ENCODE measurements at places on chromosomes 3 and 15. TPM values are rescaled to one million over a fixed set of nuclear protein-coding genes. Genes with fewer than 3 reads are reported as not detected.

- H3K27me3 ChIP-seq, result no peaks in the 10 kb centered on the region
- H3K36me3 ChIP-seq, result peaks cover 21% of the 10 kb centered on the region
- H3K27ac ChIP-seq, result no peak overlapping the region
- no peak overlapping the region for H3K4me3 ChIP-seq
These were observed 38.8 kb downstream of the NGLY1 start for GRCh38 chr3:25744470-25744869.

Gene CPLX3
- total RNA-seq, result not detected

Gene HAPLN3
- 8.5 TPM for total RNA-seq

Gene FOXP1
- 27.7 TPM for total RNA-seq

Gene C3orf85
- total RNA-seq, result not detected

GRCh38 chr3:171055336-171056178 lies 29.0 kb upstream of the SLC2A2 start:
- no peak overlapping the region for H3K4me3 ChIP-seq
- H3K4me1 ChIP-seq, result peaks cover 2% of the 10 kb centered on the region
- H3K27me3 ChIP-seq, result peaks cover 2% of the 10 kb centered on the region
- peak; percentile 48 for DNase-seq

Gene MAP1A
- total RNA-seq, result 124 TPM

Gene ALG1L2
- total RNA-seq, result not detected

DNA sequence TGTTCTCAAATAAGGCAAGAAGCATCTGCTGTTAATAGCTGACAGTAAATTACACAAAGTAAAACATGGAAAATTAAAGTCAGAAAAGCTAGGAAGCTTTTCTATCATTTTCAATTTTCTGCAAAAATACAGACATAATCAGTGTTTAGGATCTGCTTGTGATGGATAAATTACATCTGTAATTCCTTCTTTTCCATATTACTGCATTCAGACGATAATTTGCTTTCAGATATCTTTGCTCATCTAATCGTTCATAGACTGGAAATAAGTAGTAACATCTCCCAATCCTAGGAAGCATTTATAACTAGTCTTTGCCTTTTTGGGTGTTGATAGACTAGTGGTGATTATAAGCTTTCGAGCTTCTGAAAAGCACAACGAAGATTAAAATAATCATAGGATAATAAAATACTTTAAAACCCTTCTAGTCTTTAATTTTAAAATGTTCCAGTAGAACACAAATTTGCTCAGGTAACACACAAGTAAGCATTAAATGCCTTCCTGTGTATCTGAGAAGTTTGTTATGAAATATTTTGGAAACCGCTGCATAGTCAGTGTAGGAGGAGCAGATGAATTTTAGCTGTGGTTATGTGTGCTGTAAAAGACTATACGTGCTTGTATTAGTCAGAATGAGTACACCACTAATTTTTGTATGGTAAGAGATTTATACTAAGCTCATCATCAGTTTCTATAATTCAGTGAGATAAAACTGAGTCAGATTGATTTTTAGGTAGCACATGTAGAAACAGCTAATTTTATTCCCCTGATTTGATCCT lies 41.0 kb downstream of the MBNL1 start:
- peak; percentile 66 for DNase-seq
- peaks cover 73% of the 10 kb centered on the region for H3K4me1 ChIP-seq
- no peak overlapping the region for H3K4me3 ChIP-seq
- peaks cover 25% of the 10 kb centered on the region for H3K36me3 ChIP-seq

Gene LRRIQ4
- not detected for total RNA-seq

Gene BSN
- total RNA-seq, result 0.07 TPM

DNA sequence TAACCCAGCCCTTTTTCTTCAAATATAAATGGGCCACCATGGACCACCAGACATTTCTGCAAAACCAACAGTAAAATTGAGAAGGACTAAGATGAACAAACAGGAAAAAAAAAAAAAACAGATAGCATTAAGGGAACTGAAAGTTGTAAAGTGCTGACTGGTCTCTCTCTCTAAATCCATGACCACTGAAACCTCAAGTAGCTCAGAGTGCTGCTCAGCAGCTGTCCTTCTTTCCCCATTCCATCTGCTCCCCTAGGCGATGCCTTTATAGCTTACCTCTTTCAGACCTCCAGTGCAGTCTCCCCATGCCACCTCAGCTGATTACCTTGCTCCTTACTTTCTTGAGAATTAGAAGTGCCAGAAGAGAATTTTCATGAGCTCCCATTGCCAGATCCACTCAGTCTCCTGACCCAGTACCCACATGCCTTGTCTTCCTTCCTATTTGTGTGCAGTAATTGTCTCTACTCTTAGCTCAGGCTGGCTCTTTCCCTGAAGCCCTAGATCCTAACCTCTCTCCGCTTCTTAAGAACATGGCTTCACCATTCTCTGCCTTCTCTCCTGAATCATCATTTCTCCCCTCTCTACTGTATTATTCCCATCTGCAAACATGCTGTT lies 23.9 kb upstream of the XIRP1 start:
- no peaks in the 10 kb centered on the region for H3K36me3 ChIP-seq
- DNase-seq, result no peak
- peaks cover 25% of the 10 kb centered on the region for H3K27me3 ChIP-seq
- H3K27ac ChIP-seq, result no peak overlapping the region

DNA sequence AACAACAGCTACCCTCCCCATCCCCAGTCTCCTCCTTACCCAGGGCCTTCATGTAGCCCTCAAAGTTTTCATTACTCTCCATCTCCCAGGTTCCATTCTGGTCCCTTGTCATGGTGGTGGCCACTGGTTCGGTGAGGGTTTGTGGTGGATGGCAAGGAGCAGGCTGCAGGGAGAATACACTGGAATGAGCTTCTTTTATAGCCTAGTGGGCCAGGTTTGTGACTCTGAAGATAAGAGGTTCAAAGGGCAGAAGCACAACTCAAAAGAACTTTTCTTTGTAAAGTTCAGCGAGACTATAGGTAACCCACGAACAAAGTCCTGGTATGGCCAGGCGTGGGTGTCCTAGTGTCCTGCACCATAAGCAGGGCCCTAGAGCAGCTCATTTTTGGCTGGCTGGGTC lies at the start of gene RBP2:
Gene RBP2, minus strand, starts transcription at position 169 of the 400 bp plus-strand sequence. Its CDS starts 57 bp downstream, at position 112.
- no peaks in the 10 kb centered on the region for H3K36me3 ChIP-seq
- no peak within 1 kb of the TSS for H3K4me3 ChIP-seq
- no peak for DNase-seq

DNA sequence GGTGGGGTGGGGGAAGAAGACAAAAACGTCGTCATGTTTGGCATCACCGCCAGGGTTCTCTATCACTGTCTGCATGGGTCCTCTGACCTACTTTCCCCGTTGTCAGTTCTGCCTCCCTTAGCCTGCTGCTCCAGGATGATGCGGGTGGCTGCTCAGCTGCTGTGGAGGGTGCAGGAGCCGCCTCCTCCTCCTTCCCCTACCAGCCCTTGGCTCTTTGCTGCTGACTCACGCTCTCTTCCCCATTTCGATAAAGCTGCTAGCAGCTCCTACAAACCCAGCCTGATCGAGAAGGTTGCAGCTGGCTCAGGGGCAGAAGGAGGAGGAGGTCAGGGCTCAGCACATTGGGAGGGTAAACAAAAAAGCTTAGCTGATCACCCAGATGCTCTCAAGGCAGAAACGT lies 49.5 kb upstream of the SEC13 start:
- H3K4me1 ChIP-seq, result peaks cover 53% of the 10 kb centered on the region
- peak; percentile 45 for DNase-seq
- no peaks in the 10 kb centered on the region for H3K27me3 ChIP-seq
- peak overlapping the region; percentile 63 for H3K27ac ChIP-seq
- H3K36me3 ChIP-seq, result peaks cover 9% of the 10 kb centered on the region
- peak overlapping the region; percentile 23 for H3K4me3 ChIP-seq

GRCh38 chr3:12483872-12484197 lies 445 bp upstream of the TSEN2 start:
- H3K4me3 ChIP-seq, result peak overlapping the region; percentile 95
- peaks cover 7% of the 10 kb centered on the region for H3K27me3 ChIP-seq
- peak overlapping the region; percentile 80 for H3K27ac ChIP-seq

Gene GCHFR
- 2.6 TPM for total RNA-seq

DNA sequence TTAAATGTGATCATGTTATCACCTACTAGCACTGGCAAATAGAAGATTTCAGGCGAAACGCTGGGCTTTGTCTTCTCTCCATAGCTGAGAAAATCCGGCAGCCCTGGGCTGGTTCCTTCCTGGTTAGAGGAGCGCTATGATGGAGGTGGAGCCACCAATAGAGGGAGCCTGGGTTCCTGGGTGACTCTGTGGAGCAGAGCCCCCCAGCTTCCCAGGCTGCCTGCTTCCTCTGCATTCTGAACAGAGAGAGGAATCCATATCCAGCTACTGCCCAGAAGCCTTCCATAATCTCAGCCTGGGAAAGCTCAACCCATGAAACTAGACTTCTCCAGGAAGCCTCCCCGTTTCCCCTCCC lies 32.6 kb upstream of the IQSEC1 start:
- H3K4me3 ChIP-seq, result no peak overlapping the region
- DNase-seq, result no peak
- no peak overlapping the region for H3K27ac ChIP-seq
- peaks cover 45% of the 10 kb centered on the region for H3K27me3 ChIP-seq
- H3K4me1 ChIP-seq, result peaks cover 34% of the 10 kb centered on the region
- no peaks in the 10 kb centered on the region for H3K36me3 ChIP-seq

Gene IQCH
- total RNA-seq, result 1.3 TPM

- no peak overlapping the region for H3K27ac ChIP-seq
- H3K4me1 ChIP-seq, result peaks cover 12% of the 10 kb centered on the region
- DNase-seq, result no peak
- H3K36me3 ChIP-seq, result no peaks in the 10 kb centered on the region
- no peaks in the 10 kb centered on the region for H3K27me3 ChIP-seq
These were observed 260.5 kb downstream of the SCAPER start for GRCh38 chr15:76644646-76645045.

DNA sequence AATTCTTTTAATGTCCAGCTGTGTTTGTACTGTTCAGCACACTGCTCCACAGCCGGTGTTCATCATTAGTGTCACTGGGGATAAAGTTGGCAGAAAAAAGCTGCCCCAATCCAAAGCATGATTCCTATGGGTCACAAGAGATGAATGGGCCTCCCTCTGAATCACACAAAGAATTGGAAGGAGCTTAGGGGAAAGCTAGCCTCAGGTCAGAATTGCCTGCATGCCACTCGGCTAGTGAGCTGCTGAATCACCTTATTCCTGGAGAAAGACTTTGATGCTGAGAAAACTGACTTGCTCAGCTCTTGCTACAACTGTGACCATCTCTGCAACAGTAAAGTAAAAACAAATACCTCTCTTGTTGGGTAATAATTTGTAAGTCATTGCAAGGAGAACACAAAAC lies 3.5 kb downstream of the CCK start:
- peak overlapping the region; percentile 56 for H3K27ac ChIP-seq
- H3K27me3 ChIP-seq, result peaks cover 43% of the 10 kb centered on the region
- peaks cover 21% of the 10 kb centered on the region for H3K4me1 ChIP-seq
- no peak overlapping the region for H3K4me3 ChIP-seq
- no peaks in the 10 kb centered on the region for H3K36me3 ChIP-seq
- DNase-seq, result peak; percentile 96

Gene SPATA12
- not detected for total RNA-seq

Measured in HFFc6 (cell line).